ENCODE measurements at places on chromosomes 13 and 19.

DNA sequence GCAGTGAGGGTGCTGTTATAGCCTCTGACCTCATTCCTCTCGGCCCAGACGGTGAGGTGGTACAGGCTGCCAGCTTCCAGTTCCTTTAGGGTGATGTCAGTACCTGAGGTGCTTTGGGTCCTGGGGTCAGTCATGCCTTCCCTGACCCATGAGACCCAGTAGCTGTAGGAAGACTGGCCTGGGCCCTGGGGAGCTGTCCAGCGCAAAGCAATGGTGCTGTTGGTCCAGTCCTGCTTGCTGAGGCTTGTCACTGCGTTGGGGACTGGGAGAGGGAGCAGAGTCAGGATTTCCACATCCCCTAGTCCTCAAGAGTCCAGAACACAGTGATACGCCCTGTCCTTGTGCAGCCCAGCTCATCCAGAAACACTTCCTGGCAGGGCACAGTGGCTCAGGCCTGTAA is 10.7 kb downstream of the PTPRH start:
- DNase-seq, result no peak

DNA sequence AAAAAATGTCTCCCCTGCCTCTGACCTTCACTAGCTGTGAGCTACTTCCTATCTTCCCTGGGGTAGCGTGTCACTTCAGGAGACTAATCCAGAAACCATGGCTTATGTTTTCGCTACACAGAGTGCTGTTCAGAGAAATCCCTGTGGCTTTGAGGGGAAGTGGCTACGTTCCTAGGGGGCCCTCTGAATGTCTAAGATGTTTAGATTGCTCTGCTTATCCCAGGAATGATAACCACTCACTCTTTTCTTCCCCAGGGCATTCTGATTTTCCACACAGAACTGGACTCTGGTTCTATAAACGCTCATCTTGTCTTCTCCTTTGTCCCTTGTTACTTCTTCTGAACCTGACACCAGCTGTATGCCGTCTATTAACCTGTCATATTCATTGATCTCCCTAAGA is 572.5 kb downstream of the OLFM4 start:
- no peak for DNase-seq

DNA sequence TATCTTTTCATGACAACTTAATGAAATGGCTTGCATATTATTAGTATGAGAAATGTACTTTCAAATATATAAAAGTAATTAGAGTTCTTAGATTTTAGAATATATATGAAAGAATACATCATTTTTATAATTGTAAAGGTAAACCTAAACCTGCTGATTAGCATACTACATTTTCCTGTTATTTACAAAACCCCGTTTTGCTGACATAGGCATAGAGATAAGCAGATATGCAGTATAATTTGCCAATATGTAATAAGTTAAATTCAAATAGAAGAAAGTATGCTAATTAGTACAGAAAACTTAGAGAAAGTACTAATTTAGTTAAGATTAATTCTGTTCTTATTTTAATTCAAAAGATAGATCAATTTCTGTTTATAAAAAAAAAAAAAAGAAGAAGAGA is 21.5 kb downstream of the MAB21L1 start:
- DNase-seq, result no peak

GRCh38 chr13:51343475-51343874 is 4.0 kb downstream of the SERPINE3 start:
- no peak for DNase-seq

- DNase-seq, result no peak
Measured at GRCh38 chr13:113465300-113465699, 12.0 kb upstream of the ADPRHL1 start.

DNA sequence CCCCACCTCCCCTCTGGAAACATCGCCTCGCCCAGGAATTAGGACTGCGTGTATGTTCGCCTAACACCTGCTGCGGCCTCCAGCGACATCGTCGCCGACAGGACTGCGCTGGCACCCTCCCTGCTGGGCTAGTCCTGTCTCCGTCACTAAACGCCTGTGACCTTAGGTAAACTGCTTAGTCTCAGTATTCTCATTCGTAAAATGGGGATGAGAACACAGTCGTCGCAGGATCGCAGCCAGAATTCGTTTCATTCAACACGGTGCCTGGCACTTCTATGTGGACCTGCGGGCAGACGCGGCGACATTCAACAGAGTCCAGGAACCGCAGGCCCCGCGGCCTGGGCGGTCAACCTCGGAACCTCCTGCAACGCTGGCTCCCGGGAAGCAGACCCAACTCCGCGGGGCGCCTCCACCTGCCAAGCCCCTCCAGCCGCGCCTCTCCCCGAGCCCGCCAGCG is 485 bp downstream of the CRYL1 start:
- DNase-seq, result peak; percentile 48

DNA sequence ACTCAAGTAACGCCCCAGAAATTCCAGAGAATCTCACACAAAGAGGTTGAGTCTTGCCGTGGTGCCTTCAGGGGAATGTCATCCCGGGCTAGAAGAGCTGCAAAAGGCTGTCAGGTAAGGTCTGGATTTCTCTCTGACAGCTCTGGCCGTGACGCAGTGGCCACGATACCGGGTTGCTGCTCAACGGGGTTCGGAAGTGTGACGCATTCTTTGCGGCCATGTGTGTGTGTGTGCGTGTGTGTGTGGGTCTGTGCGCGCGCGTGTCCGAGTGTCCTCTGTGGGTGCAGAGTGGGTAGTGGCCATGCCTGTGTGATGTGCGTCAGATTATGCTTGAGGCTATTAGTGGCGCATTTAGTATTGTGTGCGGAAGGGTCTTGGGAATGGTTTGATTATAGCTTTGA is 306 bp downstream of the ZNF540 start:
- peak; percentile 34 for DNase-seq

DNA sequence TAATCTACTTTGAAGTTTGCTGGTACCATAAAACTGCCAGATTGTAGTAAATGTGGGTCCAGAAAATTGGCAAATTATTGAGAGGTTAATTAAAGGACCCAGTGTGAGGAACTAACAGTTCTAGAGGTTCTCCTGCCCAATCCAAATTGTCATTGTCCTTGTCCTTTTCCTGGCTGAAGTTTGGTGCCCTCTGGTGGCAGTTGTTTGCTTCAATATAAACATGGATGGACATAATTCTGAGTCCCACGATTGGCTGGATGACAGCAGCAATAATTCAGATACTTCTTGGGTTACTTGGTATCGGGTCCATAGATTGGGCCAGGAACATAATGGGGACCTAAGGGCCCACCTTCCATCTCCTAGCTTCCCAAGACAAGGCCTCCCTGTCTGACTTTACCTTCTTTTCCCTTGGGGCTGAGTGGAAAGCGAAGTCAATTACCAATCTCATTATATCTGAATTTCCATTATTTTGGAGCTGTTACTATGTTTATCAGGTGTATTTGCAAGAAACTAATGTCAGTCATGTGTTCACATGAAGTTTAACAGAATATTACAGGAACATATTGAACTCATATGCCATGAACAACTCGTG is 33.8 kb upstream of the GARRE1 start:
- DNase-seq, result peak; percentile 52

DNA sequence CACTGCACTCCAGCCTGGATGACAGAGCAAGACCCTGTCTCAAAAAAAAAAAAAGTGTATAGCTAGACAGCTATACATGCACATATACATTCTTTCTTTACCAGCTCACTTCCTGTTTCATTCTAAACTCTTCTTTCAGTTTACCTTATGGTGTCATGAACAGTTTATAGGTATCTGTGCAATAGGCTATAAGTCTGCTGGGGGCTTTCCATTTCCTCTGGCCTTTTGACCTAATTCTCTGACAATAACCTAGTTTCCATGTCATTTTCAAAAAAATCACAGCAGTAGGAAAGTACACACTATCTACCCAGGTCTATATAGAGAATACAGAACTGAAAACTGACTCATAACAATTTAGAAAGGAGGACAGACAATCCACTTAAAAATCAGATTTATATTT is 24.4 kb upstream of the URAD start:
- DNase-seq, result no peak

DNA sequence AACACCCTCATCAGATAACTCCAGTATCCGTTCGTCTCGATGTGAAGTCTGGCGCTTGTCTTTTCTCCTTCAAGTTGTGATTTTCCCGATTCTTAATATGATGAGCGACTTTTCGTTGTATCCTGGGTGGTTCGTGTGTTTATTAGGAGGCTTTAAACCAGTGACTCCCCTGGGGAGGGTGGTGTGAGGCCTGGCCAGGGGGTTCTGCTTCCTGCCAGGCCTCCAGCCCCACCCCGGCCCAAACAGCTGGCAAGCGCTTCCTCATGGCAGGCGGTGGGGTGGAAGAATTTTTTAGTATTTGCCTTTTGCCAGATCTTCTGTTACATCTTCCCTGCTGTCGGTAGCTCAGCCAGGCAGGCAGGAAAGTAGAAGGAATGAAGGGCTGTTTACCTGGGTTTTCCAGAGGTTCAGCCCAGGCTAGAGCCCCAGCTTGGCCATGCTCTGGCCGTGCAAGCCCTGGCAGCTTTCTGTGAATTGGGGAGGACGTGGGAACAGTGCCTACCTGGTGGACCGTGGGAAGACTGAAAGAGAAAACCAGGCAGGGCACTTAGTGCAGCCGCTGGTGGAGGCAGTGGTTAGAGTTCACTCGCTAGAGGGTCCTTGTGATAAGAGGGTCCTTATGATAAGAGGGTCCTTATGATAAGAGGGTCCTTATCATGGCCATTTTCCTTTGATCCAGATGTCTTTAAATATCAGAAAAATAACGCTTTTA is 37.7 kb upstream of the DCUN1D2 start:
- no peak for DNase-seq

DNA sequence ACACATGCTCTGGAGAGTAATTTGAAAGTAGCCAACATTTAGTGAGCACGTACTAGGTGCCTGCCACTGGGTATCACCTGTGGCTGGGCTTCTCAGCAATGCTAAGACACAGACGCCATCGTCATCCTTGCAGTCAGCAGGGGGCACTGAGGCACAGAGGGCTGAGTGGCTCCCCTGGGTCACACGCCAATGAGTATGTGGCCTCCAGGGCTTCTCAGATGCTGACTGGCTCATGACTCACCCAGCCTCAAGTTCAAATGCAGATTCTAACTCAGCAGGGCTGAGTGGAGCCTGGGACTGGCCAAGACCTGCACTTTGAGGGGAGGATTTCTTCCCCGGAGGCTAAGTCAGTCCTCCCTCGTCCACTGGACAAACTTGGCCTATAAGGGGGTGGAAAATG is 115.1 kb upstream of the CACNA1A start:
- no peak for DNase-seq

GRCh38 chr19:2702170-2703076 is at the start of gene GNG7:
Gene GNG7, minus strand, starts transcription at chr19:2702694. Its CDS starts 182,006 bp downstream, at chr19:2520688.
- DNase-seq, result no peak

- no peak for DNase-seq
Measured at GRCh38 chr13:91311491-91311890, 36.0 kb upstream of the MIR17HG start.

DNA sequence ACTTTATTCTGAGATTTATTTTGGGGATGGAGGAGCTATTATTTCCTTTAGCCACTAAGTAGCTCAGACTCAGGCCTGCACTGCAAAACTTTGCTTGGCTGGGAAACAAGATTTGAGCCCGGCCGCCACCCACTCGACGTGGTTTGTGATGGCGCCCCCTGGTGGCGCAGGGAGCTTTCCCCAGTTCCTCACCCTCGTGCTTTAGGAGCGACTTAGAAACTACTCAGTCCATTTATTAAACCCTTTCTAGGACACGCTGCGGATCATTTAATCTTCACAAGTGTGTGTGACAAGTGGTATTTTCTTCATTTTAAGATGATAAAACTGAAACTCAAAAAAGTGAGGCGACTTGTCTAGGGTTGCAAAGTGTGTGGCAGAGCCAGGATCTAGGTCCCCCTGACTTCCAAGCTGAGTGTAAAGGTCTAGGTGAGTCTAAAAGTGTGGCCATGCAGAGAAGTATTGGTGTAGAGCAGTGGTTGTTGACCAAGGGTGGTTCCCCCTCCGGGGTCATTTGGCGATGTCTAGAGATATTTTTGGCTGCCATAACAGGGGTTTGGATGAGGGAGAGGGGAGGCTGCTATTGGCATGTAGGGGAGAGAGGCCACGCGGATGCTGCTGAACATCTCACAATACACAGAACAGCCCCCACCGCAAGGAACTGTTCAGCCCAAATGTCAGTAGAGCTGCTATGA is 2.2 kb downstream of the CXCL17 start:
- DNase-seq, result peak; percentile 21

DNA sequence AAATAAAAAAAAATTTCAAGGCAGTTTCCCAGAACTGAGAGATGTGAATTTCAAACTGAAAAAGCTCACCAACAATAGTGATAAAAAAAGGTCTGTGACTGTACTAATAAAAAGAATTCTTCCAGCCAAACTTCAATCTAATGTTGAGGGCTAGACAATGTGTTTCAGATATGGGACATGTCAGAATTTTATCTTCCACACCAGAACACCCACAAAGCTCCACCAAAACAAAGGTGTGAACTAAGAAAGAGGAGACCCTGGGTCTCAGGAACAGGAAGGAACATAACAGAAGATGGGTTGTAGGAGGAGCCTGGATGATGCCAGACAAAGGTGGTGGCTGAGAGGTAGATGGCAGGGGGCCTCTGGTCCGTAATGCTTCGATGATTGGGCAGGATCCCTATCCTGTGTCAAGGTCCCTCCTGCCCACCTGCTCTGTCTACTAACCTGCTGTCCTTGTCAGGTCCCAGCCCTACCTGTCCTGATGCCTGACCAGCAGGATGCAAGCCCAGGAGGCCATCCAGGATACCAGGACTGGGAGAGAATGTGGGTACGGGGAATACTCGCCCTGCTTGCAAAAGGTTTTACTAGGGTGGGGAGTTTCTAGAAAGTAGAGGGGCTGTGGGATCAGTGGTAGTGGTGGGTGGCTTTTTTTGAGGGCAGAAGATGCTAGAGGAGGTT is 4.5 kb downstream of the MZF1 start:
- DNase-seq, result no peak

GRCh38 chr19:36973021-36973843 is 57.1 kb downstream of the ZNF568 start:
- DNase-seq, result peak; percentile 53

DNA sequence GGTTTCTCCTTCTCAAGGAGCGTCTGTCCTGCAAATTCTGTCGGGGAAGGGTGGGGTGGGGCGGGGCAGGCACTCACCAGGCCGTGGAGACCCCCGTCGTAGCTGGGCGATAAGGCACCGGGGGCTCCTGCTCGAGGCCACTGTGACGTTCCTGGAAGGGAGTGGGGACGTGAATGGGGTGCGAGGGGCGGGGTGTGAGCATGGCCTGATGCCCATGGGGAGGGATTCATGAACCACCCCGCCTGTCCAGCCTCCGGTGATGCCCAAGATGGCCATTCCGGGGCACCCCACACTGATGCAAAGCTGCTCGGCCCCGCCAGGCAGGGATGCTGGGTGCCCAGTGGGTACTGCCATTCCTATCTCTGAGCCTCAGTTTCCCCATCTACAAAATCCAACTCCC is 14.4 kb upstream of the UQCR11 start:
- DNase-seq, result no peak

DNA sequence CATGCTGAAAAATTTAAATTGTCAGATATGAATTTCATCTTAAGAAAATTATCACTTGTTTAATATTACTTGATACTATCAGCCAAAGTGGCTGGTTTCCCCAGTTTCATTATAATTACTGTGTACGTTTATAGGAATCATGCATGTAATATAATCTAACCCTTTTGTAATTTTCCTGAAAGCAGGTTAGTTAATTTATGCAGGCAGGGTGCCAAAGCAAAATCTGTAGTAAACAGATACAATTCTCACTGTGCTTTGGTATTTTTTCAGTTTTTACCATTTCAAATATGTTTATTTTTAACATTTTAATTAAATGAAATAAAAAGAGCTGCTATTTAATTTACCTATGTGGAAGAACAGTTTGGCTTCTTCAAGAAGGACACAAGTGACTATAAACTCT is 1227.5 kb upstream of the MIR17HG start:
- DNase-seq, result peak; percentile 82

Data from COR-L47 (cell line).